ENCODE measurements at places on chromosomes 4 and X.

GRCh38 chrX:25523574-25524540, 508.1 kb upstream of the ARX start:
- peak; percentile 15 for DNase-seq
- no peaks in the 10 kb centered on the region for H3K27me3 ChIP-seq

DNA sequence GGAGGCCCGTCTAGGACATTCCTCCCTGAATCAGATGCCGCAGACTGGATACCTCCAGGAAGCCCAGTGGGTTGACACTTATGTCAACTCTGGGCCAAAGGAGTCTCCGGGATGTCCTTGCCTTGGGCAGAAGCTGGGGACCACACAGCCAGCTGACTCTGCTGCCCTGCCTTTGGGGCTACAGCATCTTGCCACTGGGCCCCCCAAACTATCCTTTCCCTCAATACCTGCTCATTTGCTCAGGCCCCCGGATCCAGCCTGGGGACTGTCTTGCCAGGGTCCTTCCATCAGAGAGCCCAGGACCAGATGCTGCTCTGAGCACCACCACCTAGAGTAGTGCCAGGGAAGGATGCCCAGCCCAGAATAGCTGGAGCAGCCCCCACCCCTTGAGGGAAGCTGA, 19.0 kb downstream of the RAB33A start:
- H3K4me1 ChIP-seq, result peaks cover 3% of the 10 kb centered on the region
- DNase-seq, result no peak
- H3K27me3 ChIP-seq, result no peaks in the 10 kb centered on the region
- H3K27ac ChIP-seq, result no peak overlapping the region
- no peaks in the 10 kb centered on the region for H3K36me3 ChIP-seq
- H3K4me3 ChIP-seq, result no peak overlapping the region

GRCh38 chrX:9888953-9889470, 78.1 kb upstream of the CLDN34 start:
- no peak overlapping the region for H3K27ac ChIP-seq
- peaks cover 10% of the 10 kb centered on the region for H3K36me3 ChIP-seq
- H3K4me3 ChIP-seq, result no peak overlapping the region
- DNase-seq, result no peak
- no peaks in the 10 kb centered on the region for H3K27me3 ChIP-seq
- peaks cover 4% of the 10 kb centered on the region for H3K4me1 ChIP-seq

DNA sequence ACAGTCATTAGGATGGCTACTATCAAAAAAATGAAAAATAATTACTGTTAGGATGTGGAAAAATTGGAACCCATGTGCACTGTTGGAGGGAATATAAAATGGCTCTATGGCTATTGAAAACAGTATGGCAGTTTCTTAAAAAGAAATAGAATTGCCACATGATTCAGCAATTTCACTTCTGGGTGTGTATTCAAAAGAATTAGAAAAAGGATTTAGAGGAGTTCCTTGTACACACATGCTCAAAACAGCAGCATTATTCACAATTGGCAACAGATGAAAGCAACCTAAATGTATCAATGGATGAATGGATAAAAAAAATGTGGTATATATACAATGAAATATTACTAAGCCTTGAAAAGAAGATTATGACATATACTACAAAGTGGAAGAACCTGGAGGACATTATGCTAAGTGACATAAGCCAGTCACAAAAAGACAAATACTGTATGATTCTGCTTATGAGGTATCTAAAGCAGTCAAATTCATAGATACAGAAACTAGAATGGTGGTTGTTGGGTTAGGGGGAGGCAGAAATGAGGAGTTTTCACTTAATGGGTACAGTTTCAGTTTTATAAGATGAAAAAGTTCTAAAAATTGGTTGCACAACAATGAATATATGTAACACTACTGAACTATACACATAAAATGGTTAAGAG, 123.2 kb downstream of the ELOVL6 start:
- H3K27me3 ChIP-seq, result no peaks in the 10 kb centered on the region
- no peak overlapping the region for H3K27ac ChIP-seq
- H3K36me3 ChIP-seq, result peaks cover 38% of the 10 kb centered on the region
- H3K4me3 ChIP-seq, result no peak overlapping the region
- H3K4me1 ChIP-seq, result peaks cover 15% of the 10 kb centered on the region

DNA sequence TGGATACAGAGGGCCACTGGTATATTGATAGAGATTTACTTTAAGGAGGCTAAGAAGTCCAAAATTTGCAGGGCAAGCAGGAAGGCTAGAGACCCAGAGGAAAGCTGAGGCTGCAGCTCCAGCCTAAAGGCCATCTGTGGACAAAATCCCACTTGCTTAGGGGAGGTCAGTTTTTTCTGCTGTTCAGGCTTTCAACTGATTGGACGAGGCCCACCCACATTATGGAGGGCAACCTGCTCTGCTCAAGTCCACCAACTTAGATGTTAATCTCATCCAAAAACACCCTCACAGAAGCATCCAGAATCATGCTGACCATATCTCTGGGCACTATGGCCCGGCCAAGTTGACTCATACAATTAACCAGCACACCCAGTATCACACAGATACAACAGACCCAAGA, 176.3 kb downstream of the EVC2 start:
- H3K4me1 ChIP-seq, result peaks cover 11% of the 10 kb centered on the region
- H3K4me3 ChIP-seq, result no peak overlapping the region
- no peaks in the 10 kb centered on the region for H3K27me3 ChIP-seq

GRCh38 chr4:159290321-159291030, 187.6 kb downstream of the RAPGEF2 start:
- H3K27ac ChIP-seq, result no peak overlapping the region
- H3K4me1 ChIP-seq, result peaks cover 10% of the 10 kb centered on the region
- H3K4me3 ChIP-seq, result no peak overlapping the region
- H3K27me3 ChIP-seq, result no peaks in the 10 kb centered on the region
- H3K36me3 ChIP-seq, result no peaks in the 10 kb centered on the region

DNA sequence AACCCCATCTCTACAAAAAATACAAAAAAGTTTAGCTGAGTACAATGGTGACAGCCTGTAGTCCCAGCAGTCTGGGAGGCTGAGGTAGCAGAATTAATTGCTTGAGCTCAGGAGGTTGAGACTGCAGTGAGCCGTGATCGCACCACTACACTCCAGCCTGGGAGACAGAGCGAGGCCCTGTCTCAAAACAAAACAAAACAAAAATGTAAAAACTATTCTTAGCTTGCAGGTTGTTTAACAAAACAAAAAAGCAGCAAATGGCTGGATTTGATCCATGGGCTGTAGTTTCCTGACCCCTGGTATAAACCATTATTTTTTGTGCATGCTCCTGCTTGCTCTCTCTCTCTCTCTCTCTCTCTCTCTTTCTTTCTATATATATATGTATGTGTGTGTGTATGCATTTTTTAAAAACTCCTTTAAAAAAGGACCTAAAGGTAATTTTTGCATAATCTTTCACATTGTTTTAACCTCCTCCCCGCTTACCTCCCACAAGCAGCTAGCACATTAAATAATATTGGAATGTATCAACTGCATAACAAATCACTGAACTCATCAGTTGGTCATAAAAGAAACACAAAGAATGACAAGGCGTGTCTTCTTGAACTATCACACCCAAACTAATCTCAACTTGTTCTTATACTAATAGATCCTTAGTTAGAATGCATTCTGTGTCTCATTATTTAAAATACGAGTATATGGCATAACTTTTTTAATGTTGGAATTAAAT, 4.8 kb downstream of the AREG start:
- H3K27me3 ChIP-seq, result peaks cover 29% of the 10 kb centered on the region
- no peak overlapping the region for H3K4me3 ChIP-seq
- DNase-seq, result no peak
- H3K27ac ChIP-seq, result no peak overlapping the region
- peaks cover 11% of the 10 kb centered on the region for H3K4me1 ChIP-seq

DNA sequence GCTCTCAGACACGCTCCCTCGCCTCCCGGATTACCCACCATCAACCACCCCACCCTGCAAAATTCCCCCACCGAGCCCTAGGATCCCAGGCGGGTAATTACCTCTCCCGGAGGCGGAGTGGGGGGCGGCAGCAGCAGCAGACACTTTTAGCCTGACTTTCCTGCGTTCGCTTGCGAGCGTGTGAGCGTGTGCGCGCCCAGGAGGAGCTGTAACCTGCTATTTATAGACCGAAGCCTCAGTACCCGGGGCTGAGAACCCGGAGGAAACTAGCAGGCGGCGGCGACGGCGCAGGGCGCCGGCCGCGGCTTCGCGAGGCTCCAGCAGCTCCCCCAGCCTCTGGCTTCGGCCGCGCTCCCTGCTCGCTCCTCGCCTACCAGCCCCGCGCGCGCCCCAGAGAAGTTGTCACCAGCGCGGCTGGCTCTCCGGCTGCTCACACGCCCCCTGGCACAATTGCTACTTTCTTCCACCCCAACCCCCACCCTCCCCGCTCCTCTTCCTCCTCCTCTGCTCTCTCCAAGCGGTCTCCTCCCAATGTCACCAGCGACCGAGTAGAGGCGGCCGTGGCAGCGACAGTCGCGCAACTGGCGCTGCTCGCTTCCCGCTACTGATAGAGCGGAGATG, at the start of gene INPP4B:
INPP4B (minus strand) TSS at position 194 of the 621 bp plus-strand sequence.
- H3K4me3 ChIP-seq, result peak within 1 kb of the TSS; percentile 96
- peaks cover 74% of the 10 kb centered on the region for H3K27me3 ChIP-seq
- H3K27ac ChIP-seq, result no peak within 1 kb of the TSS
- peak; percentile 38 for DNase-seq

- H3K36me3 ChIP-seq, result no peaks in the 10 kb centered on the region
- H3K4me1 ChIP-seq, result peaks cover 11% of the 10 kb centered on the region
- no peak for DNase-seq
- no peak overlapping the region for H3K27ac ChIP-seq
- H3K27me3 ChIP-seq, result no peaks in the 10 kb centered on the region
Measured at GRCh38 chr4:23876418-23877089, 13.3 kb downstream of the PPARGC1A start.

DNA sequence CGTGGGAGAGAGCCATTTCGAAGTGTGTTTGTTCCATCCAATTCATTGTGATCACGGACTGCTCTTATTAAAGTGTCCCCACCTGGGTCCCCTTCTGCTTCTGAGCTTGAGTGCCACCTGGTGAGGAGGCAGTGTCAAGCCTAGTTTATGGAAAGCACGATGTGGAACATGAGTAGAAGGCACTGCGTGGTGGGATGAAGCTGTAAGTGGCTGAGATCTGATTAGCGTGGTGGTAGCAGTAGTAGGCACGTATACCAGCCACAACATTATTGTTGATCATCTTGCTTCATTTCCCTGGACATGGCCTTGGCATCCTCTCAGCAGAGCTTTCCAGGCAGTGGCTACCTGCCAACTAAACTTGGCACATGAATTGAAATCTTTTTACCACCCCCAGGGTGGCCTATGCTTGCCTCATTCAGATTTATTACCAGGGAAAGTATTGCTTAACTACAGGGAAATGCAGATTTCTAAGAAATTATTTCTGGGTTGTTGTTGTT, 46.4 kb downstream of the GPAT3 start:
- no peaks in the 10 kb centered on the region for H3K27me3 ChIP-seq
- H3K4me1 ChIP-seq, result peaks cover 5% of the 10 kb centered on the region
- no peak overlapping the region for H3K27ac ChIP-seq
- H3K4me3 ChIP-seq, result no peak overlapping the region
- DNase-seq, result no peak

GRCh38 chr4:102447413-102447812, 53.7 kb upstream of the NFKB1 start:
- H3K4me3 ChIP-seq, result no peak overlapping the region
- no peak overlapping the region for H3K27ac ChIP-seq
- no peaks in the 10 kb centered on the region for H3K4me1 ChIP-seq
- no peak for DNase-seq
- H3K27me3 ChIP-seq, result no peaks in the 10 kb centered on the region
- no peaks in the 10 kb centered on the region for H3K36me3 ChIP-seq

- DNase-seq, result no peak
- no peaks in the 10 kb centered on the region for H3K27me3 ChIP-seq
- peaks cover 4% of the 10 kb centered on the region for H3K36me3 ChIP-seq
- H3K4me3 ChIP-seq, result no peak overlapping the region
- H3K27ac ChIP-seq, result no peak overlapping the region
- no peaks in the 10 kb centered on the region for H3K4me1 ChIP-seq
Measured at GRCh38 chr4:15078682-15079642, 76.7 kb downstream of the CPEB2 start.

GRCh38 chr4:1682860-1683259, 1.3 kb downstream of the FAM53A start:
- H3K27me3 ChIP-seq, result peaks cover 40% of the 10 kb centered on the region
- H3K36me3 ChIP-seq, result no peaks in the 10 kb centered on the region
- DNase-seq, result no peak
- peaks cover 25% of the 10 kb centered on the region for H3K4me1 ChIP-seq
- no peak overlapping the region for H3K27ac ChIP-seq
- peak overlapping the region; percentile 89 for H3K4me3 ChIP-seq

- DNase-seq, result no peak
- no peak overlapping the region for H3K27ac ChIP-seq
- no peaks in the 10 kb centered on the region for H3K4me1 ChIP-seq
- no peaks in the 10 kb centered on the region for H3K36me3 ChIP-seq
- peaks cover 28% of the 10 kb centered on the region for H3K27me3 ChIP-seq
Measured at GRCh38 chr4:55001538-55001937, 123.9 kb downstream of the KDR start.

DNA sequence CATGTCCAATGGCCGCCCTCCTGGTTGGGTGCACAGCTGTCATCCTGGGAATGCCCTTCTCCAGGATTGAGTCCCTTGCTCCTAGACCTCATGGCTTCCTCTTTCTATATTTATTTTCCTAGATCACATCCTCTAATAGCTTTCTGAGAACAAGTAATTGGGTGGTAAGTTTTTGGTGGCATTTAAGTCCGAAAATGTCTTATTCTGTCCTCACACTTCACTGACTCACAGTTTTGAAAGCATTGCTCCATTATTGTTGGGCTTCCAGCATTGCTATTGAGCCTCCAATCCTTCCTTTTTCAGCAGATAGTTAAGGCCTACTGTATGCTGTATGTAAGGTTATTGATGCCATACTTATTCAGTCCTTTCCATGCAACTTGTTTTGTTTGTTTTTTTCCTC, 25.9 kb downstream of the PGM2 start:
- H3K4me1 ChIP-seq, result peaks cover 2% of the 10 kb centered on the region
- no peak for DNase-seq
- no peak overlapping the region for H3K27ac ChIP-seq
- H3K27me3 ChIP-seq, result no peaks in the 10 kb centered on the region
- H3K4me3 ChIP-seq, result no peak overlapping the region
- H3K36me3 ChIP-seq, result peaks cover 6% of the 10 kb centered on the region

DNA sequence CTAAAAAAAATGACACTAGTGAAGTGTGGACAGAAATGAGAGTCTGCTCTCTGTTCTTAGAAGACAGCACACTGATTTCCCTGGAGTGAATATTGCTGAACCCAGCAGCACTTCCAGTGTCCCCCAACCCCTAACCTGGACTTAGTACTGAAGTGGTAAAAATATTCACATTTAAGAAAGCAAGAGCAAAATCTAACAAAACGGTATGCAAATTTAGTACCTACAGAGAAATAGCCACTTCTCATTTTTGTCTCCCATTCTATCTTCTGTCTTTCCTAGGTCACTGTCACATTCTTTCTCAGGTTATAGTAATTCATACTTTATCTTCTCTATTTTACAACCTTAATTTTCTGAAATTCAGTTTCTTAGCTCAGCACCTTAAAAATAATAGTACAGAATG, 274.7 kb downstream of the CFAP299 start:
- H3K27me3 ChIP-seq, result peaks cover 14% of the 10 kb centered on the region
- H3K4me1 ChIP-seq, result no peaks in the 10 kb centered on the region
- no peak for DNase-seq
- H3K27ac ChIP-seq, result no peak overlapping the region
- H3K4me3 ChIP-seq, result no peak overlapping the region

GRCh38 chr4:18366892-18367291, 345.3 kb upstream of the LCORL start:
- H3K4me3 ChIP-seq, result no peak overlapping the region
- no peak for DNase-seq
- no peaks in the 10 kb centered on the region for H3K4me1 ChIP-seq
- peaks cover 5% of the 10 kb centered on the region for H3K27me3 ChIP-seq
- H3K27ac ChIP-seq, result no peak overlapping the region
- H3K36me3 ChIP-seq, result no peaks in the 10 kb centered on the region

Data from neural crest cell (in vitro differentiated cells).